ENCODE measurements at places on chromosomes 5 and 9. TPM values are rescaled to one million over a fixed set of nuclear protein-coding genes. Genes with fewer than 3 reads are reported as not detected.

DNA sequence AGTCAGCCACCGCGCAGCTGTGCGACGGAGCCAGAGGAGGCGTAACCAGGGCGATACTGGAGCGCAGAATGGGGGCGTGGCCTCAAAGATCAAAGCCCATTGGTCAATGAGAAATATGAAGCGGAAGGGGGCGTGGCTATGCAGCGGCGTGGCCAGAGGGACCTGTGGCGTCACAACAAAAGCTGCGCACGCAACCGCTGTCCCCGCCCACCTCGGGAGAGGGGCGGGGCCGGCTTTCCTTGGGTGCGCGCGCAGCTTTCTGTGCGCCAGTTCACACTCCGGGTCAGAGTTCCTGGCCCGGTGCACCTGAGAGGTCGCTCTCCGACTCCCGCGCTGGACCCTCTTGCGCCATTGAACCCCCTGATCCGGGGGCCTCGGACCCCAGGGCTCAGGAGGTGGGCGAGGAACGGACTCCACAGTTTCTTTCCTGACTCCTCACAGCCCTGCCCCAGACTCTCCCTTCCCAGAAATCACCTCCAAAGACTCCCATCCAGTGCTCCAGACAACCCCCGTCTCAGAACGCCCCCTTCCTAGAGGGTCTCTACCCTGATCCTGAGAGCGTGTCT, at the start of gene SWI5:
TSS of gene SWI5 (plus strand) at position 269 of the 566 bp plus-strand sequence.
- no peaks in the 10 kb centered on the region for H3K27me3 ChIP-seq
- H3K27ac ChIP-seq = peak within 1 kb of the TSS; percentile 81
- DNase-seq = peak; percentile 100

DNA sequence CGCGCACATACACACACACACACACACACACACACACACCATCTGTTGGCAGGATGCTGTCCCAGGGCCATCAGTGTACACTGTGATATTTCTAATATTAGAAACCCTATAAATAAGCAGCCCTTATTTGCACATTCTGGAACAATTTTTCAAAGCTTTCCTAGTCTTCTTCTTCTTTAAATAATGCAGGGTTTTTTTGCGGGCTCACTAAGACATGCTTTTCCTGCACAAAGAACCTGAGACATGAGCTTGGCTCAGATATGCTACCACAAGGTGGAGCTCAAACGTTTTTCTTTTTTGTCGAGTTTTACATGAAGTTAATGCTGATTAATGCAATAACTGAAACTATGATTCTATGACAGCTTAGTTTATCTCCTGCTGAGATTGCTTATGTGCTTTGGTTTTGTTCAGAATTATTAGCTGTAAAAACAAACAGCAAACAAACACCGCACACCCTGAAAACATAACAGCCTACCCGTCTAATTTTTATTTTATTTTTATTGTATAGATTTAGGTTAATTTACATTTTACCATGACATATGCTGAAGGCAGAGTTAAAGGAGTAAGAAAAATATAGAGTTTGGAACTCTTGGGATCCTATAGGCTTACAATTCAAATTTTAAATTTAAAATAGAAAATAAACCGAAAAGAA, 95.8 kb downstream of the ALDH1A1 start:
- H3K27me3 ChIP-seq = no peaks in the 10 kb centered on the region
- no peaks in the 10 kb centered on the region for H3K4me1 ChIP-seq
- no peak overlapping the region for H3K27ac ChIP-seq
- H3K4me3 ChIP-seq = no peak overlapping the region

DNA sequence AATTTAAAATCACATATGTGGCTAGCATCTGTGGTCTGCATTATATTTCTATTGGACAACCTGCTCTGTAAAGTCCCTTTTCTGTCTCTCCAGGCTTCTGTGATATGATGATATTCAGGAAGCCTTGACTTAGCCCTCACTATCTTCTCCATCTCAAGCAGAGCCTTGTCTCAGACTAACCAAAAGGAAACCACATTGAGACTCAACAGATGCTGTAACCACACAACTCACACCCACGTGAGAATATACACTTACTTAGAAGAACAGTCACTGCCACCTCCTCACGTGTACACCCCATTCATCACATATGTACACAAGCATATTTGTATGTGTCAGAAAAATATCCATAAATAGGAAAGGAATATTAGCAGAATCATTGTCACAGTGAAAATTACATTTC, 33.6 kb downstream of the HTR4 start:
- no peak overlapping the region for H3K4me3 ChIP-seq
- no peaks in the 10 kb centered on the region for H3K27me3 ChIP-seq
- DNase-seq = no peak

DNA sequence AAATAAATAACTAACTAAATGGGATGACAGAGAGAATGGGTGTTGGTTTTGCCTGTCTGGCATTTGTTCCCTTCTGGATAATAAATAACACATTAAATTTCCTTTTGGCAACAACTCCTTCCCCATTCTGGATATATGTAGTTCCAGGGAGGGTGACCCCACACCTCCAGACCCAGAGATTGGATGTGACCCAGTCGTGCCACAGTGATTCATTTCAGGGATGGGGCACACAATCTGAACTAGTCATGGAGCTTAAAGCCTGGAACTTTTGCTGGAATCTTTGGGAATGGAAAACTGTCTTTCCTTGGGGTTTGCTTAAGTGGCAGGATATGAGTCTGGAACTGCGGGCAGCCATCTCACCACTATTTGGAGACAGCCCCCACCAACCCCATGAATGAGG, 11.3 kb downstream of the KLF9 start:
- peaks cover 39% of the 10 kb centered on the region for H3K4me1 ChIP-seq
- no peak overlapping the region for H3K27ac ChIP-seq
- H3K4me3 ChIP-seq = no peak overlapping the region
- no peak for DNase-seq

DNA sequence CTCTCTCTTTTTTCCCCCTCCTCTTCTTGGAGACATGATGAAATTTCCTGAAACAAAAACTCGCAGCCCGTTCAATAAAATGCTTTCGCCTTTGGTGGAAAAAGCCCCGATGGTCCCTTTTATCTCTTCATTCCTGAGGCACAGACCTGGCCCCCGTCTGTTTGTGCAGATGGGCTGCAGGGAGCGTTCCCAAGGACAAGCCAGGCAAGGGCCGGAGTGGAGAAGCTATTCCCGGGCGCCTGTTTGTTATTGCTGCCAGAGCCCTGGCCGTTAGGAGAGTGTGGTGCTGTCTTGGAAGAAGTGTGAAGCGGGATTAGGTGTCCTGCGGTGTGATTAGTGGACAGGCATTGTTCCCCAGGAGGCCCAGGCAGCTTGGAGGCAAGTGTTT, 71.9 kb downstream of the SMIM23 start:
- H3K27ac ChIP-seq = no peak overlapping the region
- no peak for DNase-seq
- H3K4me1 ChIP-seq = peaks cover 8% of the 10 kb centered on the region
- peaks cover 3% of the 10 kb centered on the region for H3K36me3 ChIP-seq
- H3K27me3 ChIP-seq = no peaks in the 10 kb centered on the region

DNA sequence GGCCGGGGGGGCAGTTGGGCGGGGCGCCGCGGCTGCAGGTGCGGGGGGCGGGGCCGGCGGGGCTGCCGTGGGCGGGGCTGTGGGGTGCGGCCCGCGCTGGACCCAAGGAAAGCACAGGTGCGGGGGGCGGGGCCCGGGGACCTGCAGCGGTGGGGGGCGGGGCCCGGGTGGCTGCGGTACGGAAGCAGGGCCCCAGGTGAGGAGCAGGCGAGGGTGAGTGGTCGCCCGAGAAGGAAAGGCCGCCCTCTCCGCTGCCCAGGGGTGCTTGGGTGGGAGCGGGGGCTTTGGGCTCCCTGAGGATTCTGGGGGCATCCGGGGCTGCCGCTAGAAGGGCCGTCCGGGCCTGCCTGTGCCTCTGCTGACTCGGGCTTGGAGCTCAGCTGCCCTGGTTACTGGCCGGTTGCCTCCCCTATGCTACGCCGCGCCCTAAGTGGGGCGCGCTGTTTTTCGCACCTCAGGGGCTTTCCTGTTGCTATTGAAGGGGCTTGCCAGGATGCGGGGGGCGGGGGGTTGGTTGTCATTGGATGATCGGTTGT, 767 bp downstream of the RALGPS1 start:
- peaks cover 13% of the 10 kb centered on the region for H3K4me1 ChIP-seq
- peaks cover 3% of the 10 kb centered on the region for H3K27me3 ChIP-seq
- no peaks in the 10 kb centered on the region for H3K36me3 ChIP-seq

DNA sequence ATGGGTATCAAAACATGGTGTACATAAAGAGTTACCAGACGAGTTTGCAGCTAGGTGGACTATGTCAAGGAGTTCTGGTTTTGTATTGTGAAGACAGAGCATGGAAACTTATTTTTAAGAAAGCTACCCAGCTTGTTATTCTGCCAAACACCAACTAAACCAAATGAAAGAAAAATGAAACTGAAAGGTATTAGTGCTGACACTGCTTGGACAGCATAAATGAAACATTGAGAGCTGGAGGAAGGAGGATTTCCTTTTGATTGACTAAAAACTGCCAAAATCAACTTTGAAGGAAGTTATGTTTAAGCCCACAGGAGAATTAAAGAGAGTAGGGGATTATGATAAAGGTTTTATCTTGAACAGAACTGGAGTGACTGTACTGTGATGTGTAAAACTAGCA, 766.2 kb downstream of the PTPRD start:
- no peak for DNase-seq
- no peak overlapping the region for H3K4me3 ChIP-seq
- no peaks in the 10 kb centered on the region for H3K4me1 ChIP-seq
- H3K36me3 ChIP-seq = no peaks in the 10 kb centered on the region
- no peaks in the 10 kb centered on the region for H3K27me3 ChIP-seq

DNA sequence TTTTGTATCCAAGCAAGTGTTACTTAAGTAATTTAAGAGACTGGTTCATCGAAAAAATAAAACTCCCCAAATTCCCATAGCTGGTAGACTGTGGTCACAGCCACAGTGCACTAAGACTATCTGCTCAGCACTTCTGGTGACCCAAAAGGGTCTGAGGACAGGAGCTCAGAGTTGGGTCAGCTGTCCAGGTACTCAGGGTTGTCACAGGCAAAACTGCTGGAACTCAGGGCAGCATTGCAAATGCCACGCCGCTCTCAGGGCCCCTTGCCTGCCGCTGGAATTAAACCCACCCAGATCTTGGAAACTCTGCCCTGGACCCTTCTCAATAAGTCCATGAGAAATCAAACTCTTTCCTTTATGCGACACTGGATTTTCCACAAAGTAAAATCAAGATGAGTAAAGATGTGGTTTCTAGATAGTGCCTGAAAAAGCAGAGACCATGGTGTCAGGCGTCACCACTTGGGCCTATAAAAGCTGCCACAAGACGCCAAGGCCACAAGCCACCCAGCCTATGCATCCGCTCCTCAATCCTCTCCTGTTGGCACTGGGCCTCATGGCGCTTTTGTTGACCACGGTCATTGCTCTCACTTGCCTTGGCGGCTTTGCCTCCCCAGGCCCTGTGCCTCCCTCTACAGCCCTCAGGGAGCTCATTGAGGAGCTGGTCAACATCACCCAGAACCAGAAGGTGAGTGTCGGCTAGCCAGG, at the start of gene IL13:
TSS of gene IL13 (plus strand) at position 498 of the 705 bp plus-strand sequence. CDS start at position 512, 14 bp downstream.
- H3K27me3 ChIP-seq = peaks cover 24% of the 10 kb centered on the region
- H3K27ac ChIP-seq = no peak within 1 kb of the TSS
- DNase-seq = no peak
- H3K4me3 ChIP-seq = no peak within 1 kb of the TSS
- H3K4me1 ChIP-seq = peaks cover 20% of the 10 kb centered on the region

DNA sequence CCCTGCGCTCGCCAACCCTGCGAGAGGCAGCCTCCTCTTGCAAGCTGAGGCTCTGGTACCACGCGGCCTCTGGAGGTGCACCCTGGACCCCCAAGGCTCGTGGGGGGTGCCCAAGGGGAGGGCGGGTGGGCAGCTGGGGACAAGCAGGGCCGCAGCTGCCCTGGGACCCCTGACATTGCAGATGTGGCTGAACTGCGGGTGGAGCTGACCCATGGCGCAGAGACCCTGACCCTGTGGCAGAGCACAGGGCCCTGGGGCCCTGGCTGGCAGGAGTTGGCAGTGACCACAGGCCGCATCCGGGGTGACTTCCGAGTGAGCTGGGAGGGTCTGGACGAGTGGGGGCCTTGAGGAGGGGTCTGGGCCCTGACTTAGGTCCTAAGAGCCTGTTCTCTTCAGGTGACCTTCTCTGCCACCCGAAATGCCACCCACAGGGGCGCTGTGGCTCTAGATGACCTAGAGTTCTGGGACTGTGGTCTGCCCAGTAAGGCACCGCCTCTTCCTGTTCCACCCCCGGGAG, 1.5 kb downstream of the MAMDC4 start:
- H3K4me1 ChIP-seq = peaks cover 10% of the 10 kb centered on the region
- H3K36me3 ChIP-seq = no peaks in the 10 kb centered on the region
- H3K27me3 ChIP-seq = no peaks in the 10 kb centered on the region
- peak; percentile 28 for DNase-seq
- H3K4me3 ChIP-seq = no peak overlapping the region

DNA sequence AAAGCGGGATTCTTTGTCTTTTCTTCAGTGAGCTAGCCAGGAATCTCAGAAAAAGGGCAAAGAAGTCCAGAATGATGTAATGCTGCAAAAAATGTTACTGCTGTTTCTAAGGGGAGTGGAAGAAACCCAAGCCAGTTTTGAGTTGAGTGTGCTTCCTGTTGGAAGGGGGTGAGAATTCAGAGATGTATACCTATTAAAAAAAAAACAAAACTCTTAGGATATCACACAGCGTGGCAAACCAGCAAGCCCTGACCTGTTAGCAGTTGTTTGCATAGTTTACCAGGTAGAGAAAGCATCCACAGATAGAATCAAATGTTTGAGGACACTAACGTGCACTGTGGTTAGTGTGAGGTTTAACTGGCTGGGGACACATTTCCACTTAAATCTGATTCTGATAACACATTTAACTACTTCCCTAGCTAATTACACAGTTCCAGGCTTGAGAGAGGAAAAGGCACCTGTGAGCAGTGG, 11.4 kb downstream of the BASP1 start:
- DNase-seq = no peak
- no peaks in the 10 kb centered on the region for H3K27me3 ChIP-seq
- peaks cover 47% of the 10 kb centered on the region for H3K4me1 ChIP-seq
- peaks cover 6% of the 10 kb centered on the region for H3K36me3 ChIP-seq
- H3K27ac ChIP-seq = peak overlapping the region; percentile 69
- no peak overlapping the region for H3K4me3 ChIP-seq

- DNase-seq = no peak
- no peaks in the 10 kb centered on the region for H3K27me3 ChIP-seq
- H3K27ac ChIP-seq = no peak overlapping the region
- H3K4me3 ChIP-seq = no peak overlapping the region
These were observed 23.0 kb downstream of the ABL1 start for GRCh38 chr9:130857864-130858738.

The ZNF367 gene
- total RNA-seq = 2.2 TPM

The ZBED3 gene
- 1.6 TPM for total RNA-seq

The SLC25A2 gene
- total RNA-seq = 3.6 TPM

The TOMM5 gene
- total RNA-seq = 39.7 TPM

The SHC3 gene
- total RNA-seq = not detected
